Anterior cingulate cortex (tissue), 58 donors: ENCODE measurements at places on chromosomes 16 and 17.

DNA sequence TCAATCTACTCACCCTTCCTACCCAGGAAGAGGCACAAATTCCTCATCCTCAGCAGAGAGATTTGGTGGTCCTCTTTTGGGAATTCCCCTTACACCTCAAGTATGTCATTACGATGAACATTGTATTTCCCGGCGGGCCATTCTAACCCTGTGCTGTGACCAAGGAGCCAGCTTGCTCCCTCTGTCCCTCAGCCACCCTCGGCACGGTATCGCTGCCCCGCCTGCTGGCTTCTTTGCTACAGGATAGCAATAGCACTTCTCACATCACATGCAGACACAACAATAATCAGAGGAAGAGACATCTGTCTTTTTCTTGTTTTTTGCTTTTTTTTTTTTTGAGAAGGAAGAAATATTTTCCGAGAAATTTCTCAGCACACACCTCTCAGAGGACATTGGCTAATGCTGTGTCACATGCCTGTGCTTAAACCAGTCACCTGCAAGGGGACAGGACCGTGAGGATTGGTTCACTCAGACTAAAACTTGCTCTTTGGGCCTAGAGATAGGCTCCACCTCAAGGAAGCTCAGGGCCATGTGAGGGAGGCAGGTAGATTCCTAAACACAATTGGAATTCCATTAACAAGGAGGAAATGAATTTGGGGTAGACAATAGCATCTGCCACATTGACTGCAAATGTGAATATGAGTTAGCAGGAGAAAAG lies 41.2 kb downstream of the TMC5 start:
- no peak for DNase-seq

- DNase-seq: no peak
These were observed 3.0 kb downstream of the DEF8 start for GRCh38 chr16:89951509-89951908.

GRCh38 chr16:57041182-57042156 lies 50.9 kb upstream of the CPNE2 start:
- DNase-seq: no peak

DNA sequence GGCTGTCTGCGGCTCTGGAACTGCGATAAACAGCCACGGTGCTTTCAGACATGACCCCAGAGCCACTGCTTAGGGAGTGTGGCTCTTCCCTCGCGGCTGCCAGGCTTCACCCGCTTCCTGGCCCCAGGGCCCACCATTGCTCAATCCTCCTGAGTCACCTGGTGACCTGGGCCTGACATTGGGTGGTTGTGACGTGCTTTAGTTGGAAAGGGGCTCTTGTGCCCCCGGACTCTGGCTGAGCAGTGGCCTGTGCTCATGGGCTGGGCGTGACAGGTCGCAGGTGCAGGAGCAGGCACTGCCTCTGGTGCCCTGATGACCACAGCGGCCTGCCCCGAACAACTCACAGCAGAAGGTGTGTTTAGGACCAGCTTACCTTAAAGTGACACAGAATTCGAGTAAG lies 8.6 kb upstream of the NUDT16L1 start:
- DNase-seq: no peak

DNA sequence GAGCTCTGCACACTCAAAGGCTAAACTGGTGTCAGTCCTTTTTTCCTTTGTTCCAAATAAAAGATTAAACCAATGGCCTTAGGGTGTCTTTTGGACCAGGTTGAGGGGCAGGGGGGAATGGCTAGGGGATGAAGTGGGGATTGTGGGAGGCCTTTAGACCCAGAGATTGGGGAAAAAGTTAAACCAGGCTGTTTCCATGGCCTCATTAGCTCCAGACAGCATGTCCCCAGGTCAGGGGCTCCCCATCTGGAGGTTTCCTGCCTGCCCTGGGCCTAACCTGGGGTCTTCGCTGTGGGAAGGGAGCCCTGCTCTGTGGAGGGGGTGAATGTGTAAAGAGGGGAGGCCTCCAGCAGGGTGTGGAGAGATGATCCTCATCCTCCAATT lies 10.3 kb downstream of the FKBP10 start:
- no peak for DNase-seq

GRCh38 chr17:27572665-27573064 lies 58.3 kb upstream of the LGALS9 start:
- DNase-seq: no peak

GRCh38 chr16:83995754-83996153 lies 27.7 kb downstream of the NECAB2 start:
- no peak for DNase-seq

DNA sequence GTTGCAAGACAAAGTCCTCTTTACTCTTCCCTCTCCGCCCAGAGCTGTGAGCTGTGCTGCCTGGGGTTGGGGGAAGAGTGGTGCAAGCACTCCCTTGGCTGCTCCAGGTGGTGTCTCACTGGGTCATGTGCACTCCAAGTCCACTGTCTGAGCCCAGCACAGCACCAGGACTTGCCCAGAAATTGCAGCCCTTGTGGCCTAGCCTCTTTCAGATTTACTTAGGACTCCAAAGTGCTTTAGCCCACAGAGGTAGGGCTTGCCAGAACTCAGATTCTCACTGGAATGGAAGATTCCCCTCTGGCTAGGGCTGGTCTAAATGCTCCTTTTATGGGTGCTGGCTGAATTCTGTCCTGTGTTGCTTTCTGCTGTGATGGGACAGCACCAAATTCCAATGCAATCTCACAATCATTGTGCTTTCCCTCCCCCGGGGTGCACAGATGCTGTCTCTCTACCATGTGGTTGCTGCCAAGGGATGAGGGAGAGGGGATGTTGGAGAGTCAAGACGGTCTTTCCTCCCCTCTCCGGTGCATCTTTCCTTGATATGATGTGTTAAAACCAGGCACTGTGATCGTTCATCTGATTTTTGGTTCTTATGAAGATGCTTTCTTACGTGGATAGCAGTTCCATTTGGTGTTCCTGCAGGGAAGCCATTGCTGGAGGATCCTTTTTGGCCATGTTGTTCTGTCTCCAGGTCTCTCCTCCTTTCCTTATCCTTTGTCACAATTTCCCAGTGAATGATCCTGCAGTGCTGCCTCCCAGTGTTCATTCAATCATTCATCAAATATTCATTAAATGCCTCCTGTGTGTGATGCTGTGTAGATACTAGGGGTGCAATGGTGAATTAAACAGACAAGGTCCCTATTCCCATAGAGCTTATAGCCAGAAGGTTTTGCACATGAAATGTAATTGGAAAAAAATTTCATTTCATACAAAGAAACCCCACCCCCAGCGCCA lies 216.3 kb downstream of the SPECC1 start:
- no peak for DNase-seq

DNA sequence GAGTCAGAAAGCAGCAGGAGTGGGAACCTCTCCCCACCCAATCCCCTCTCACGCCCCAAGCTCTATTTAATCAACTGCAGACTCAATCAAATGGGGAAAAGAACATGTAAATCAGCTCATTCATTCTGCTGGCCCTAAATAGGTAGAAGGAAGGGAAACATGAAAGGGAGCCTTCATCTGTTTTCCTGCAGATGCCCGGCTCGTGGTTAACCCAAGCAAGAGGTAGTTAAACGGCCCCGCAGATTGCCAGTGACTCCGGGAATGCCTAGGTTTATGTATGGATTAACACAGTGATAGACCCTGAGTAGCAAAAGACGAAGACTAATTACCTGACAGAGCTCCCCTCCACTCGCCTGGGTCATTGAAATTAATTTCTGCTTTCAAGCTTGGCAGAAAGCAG lies 542.0 kb downstream of the WWOX start:
- DNase-seq: no peak
